ENCODE measurements at places on chromosomes 12 and 14. TPM values are rescaled to one million over a fixed set of nuclear protein-coding genes. Genes with fewer than 3 reads are reported as not detected.

The AMDHD1 gene
- 0.59 TPM for total RNA-seq

The OR6C2 gene
- not detected for total RNA-seq

The RIMKLB gene
- total RNA-seq = 30.6 TPM

The MIP gene
- total RNA-seq = not detected

The TSPAN9 gene
- 49.6 TPM for total RNA-seq

The PLXNC1 gene
- total RNA-seq = 2.3 TPM

The FRMD6 gene
- total RNA-seq = 258 TPM

The ISM2 gene
- total RNA-seq = 0.89 TPM

The RNASE3 gene
- not detected for total RNA-seq

The TAS2R14 gene
- total RNA-seq = 4.2 TPM

The FGF6 gene
- total RNA-seq = not detected

The GPRC5D gene
- total RNA-seq = not detected

The ACSM4 gene
- total RNA-seq = not detected

The KCNC2 gene
- not detected for total RNA-seq

The BAZ2A gene
- 36.8 TPM for total RNA-seq

The GNB3 gene
- 3.6 TPM for total RNA-seq

The RHNO1 gene
- 16.1 TPM for total RNA-seq

The GLT8D2 gene
- 29.2 TPM for total RNA-seq

The LRTM2 gene
- not detected for total RNA-seq

The BICDL1 gene
- total RNA-seq = 0.46 TPM

The EPYC gene
- total RNA-seq = not detected

The IFNG gene
- total RNA-seq = not detected

The CD63 gene
- total RNA-seq = 1,176 TPM

The PRKD1 gene
- total RNA-seq = 19.6 TPM

The BTBD6 gene
- 61.2 TPM for total RNA-seq

The PTGDR gene
- not detected for total RNA-seq

The DIO3 gene
- total RNA-seq = not detected

The KLRF1 gene
- total RNA-seq = not detected

The TUBA1C gene
- 508 TPM for total RNA-seq

The ETFBKMT gene
- 2.0 TPM for total RNA-seq

The FLVCR2 gene
- 0.59 TPM for total RNA-seq

The COA8 gene
- total RNA-seq = 15.1 TPM

The FIGNL2 gene
- 0.09 TPM for total RNA-seq

Measured in smooth muscle cell of the umbilical artery (primary cell).